ENCODE measurements at places on chromosomes 2 and 18.
A peak's percentile ranks its signal among the peaks of the same experiment; 100 is the strongest.

DNA sequence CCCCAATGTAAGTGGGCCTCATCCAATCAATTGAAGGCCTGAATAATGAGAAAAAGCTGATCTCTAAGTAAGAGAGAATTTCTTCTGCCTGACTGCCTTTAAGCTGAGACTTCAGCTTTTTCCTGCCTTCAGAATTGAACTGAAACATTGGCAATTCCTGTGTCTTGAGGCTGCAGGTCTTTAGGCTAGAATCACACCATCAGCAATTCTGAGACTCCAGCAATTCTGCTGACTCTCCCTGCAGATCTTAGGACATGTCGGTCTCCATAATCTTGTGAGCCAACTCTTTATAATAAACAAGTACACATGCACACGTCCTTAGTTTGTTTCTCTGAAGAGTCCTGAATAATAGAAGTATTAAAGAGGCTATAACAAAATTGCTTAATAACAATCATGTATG lies 209.1 kb downstream of the FSIP2 start:
- DNase-seq, result no peak

GRCh38 chr2:119366161-119366648 lies 429 bp downstream of the C2orf76 start:
- DNase-seq, result no peak

GRCh38 chr2:15238028-15238427 lies 323.1 kb downstream of the NBAS start:
- no peak for DNase-seq

- no peak for DNase-seq
These were observed 71.1 kb upstream of the ACVR1C start for GRCh38 chr2:157699806-157700205.

DNA sequence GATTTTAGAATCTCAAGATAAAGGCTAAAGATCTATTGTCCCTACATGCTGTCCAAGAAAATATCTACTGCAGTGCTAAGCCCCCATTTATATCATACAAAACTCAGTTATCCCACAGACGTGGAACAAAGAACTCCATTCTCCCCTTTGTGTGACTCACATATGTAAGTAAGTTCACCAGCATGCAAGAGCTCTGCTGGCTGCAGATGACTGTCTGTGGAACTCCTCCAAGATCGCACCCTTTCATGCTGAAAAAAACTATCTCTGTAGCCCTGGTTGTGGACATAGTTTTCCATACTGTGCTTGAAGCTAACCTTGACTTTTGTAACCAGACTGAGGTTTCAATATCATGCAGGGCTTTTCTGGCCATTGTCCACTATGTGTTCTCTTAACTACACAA lies 207.1 kb downstream of the ZNF521 start:
- DNase-seq, result no peak

- no peak for DNase-seq
These were observed 60.4 kb upstream of the SOS1 start for GRCh38 chr2:39181297-39181696.

GRCh38 chr2:54560146-54560881 lies 104.2 kb downstream of the SPTBN1 start:
- peak; percentile 72 for DNase-seq

DNA sequence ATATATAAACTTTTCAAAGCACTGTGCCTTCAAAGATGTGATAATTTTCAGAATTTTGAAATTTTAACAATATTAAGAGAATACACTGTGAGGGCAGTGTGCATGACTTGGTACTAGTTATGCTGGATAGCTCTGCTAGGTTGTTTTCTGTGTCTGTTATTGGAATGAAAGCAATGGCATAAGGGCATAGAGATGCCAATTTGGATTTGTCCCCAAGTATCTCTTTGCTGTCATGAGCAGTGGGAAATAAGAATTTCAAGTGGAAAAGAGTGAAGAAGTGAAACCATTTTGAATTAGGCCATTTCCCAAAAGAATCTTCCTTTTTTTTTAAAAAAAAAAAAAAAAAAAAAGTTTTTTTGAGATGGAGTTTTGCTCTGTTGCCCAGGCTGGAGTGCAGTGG lies 76.8 kb downstream of the SLC39A10 start:
- peak; percentile 5 for DNase-seq

DNA sequence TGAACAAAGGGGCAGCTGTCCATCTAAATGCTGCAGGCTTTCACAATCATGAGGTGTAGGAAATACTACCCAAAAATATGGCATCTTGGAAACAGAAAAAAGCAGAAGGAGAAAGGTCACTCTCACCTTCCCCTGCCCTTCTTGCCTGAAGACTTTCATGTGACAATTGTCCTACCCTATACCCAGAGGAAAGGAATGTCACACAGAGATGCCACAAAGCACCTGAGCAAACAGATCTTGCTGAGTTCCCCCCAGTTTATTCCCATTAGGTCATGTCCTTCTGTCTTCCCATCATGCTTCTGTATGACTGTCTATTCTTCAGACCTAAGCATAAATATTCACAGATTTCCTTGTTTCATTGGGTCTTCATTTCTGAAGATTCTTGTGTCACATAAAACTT lies 116.6 kb upstream of the MSH6 start:
- DNase-seq, result no peak

DNA sequence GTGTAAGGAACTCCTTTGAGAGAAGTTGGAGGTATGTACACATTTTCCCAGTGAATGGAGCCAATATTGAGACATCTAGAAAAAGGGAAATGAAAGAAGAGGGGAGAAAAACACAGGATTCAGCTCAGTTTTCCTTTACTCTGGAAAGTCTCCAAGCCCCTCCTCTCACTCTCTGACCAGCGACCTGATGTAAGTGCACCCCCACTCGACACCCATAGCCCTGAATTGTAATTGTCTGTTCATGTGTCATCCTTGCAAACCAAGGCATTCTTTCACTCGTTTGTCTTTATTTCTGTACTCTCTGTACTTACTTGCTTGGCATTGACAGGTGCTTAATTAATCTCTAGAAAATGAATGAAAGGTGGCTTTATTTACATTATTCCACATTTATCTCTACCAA lies 55.7 kb upstream of the CTAGE1 start:
- no peak for DNase-seq

- DNase-seq, result peak; percentile 21
These were observed 100.9 kb downstream of the WDSUB1 start for GRCh38 chr2:159185401-159186130.

GRCh38 chr2:112811841-112812306 lies 24.7 kb downstream of the IL1B start:
- DNase-seq, result peak; percentile 99

Data from suppressor macrophage treated with lipopolysaccharide for 1 hour (primary cell).